Activated T-helper 2 cell treated with anti-CD3 and anti-CD28 coated beads, Interferon-gamma antibody, Interleukin-2, Interleukin-4, amounts not matched to agents 10 μg/mL and 5 μg/mL and 100 μg/mL, durations not matched to agents 14 hours and 24 hours and 36 hours (primary cell): ENCODE measurements at places on chromosomes 7 and 10.

- no peak for DNase-seq
These were observed 171.4 kb downstream of the RAPGEF5 start for GRCh38 chr7:22185559-22185958.

- no peak for DNase-seq
These were observed 2.7 kb downstream of the LAMB4 start for GRCh38 chr7:108127461-108127860.

DNA sequence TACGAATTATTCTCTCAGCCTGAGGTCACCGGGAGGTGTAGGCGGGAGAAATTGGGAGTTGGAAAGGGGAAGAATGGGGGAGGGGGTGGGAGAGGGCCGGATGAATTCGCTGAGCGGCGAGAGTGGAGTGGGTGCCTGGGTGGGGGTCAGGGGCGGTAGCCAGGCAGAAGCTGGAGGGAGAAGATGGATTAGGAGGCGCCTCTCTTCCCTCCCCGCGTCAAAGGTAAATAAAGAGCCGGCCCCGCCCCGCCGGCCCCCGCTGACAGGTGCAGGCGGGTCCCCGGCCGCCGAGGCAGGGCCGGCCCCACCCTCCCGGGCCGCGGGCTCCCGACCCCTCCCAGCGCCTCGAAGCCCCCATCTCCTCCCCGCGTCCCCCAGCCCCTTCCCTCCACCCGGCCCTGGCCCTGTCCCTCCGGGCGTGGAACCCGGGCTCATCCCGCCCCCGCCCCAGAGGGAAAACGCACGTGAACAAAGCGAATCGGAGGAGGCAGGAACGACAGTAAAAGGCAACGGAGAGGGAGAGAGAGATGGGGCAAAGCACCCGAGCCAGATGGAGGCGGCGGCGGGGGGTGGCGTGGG lies 872 bp downstream of the FAM131B start:
- no peak for DNase-seq

GRCh38 chr7:110988890-110989501 lies 101.9 kb upstream of the LRRN3 start:
- DNase-seq = no peak

GRCh38 chr7:82156168-82156567 lies 287.4 kb downstream of the CACNA2D1 start:
- no peak for DNase-seq

DNA sequence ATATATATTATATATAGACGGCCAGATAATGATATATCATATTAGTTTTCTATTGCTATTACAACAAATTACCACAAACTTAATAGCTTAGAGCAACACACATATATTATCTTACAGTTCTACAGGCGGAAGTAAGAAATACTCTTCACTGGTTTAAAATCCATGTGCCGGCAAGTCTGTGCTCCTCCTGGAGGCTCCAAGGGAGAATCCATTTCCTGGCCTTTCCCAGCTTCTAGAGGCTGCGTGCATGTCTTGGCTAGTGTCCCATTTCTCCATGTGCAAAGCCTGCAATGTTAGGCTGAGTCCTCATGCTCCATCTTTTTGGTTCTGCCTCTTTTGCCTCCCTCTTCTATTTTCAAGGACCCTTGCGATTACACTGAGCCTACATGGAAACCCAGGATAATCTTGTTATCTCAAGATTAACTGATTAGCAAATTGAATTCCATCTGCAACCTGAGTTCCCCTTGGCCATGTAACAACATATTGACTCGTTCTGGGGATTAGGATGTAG lies 23.9 kb upstream of the PNLIPRP3 start:
- DNase-seq = no peak

- no peak for DNase-seq
These were observed 51.1 kb downstream of the HYCC1 start for GRCh38 chr7:22962775-22963350.

- no peak for DNase-seq
These were observed 15.8 kb upstream of the TMEM236 start for GRCh38 chr10:17736223-17736622.

GRCh38 chr7:140592964-140593671 lies 47.5 kb downstream of the DENND2A start:
- DNase-seq = no peak

DNA sequence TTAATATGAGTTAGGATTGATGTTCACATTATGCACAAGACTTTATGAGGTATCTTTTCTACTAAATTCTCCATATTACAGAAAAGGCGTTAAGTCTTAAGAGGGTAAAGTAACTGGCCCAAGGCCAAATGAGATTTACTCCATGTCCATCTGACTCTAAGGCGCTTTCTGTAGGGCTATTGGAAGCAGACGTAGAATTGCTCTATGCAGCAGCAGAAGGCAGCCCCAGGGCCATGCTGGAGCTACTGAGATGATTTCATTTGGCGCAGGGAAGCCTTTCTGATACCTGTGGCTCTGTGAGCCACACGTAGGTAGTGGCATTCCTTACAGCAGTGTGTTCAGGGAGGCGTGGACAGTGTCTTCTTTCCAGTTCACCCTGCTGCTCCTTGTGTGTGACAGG lies 133.1 kb downstream of the SH2D4B start:
- no peak for DNase-seq

DNA sequence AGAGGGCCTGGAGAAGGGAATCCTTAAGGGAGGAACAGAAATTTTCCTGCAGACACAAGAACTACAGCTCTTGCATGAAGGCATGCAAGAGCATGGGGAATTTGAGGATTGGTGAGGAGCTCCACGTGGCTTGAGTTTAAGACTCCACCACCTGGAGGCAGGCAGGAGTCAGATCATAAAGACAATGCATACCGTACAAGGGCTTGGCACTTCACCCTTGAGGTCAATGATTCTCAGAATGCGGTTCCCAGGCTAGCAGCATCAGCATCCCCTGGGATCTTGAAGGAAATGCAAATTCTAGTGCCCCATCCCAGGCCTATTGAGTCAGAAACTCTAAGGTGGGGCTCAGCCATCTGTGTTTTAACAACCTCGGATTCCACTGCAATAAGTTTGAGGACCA lies 143.8 kb downstream of the C7orf25 start:
- no peak for DNase-seq

DNA sequence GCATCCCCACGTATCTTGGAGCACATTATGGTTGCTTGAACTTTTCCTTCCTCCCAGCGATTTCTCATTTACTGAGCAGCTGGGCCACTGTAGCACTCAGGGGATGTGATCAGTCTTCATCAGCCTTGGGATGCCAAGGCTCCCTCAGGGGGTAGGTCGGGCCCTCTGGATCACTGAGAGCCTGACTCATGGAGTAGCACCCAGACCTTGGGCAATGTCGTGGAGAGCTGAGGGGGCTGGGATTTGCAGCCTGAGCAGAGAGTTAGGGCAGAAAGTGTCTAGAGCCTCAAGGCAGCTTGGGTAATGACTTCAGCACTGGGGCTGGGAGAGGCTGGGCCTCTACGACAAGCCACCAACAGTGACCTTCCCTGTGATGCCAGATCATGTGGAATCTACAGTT lies 86.5 kb upstream of the CXCL12 start:
- DNase-seq = no peak

GRCh38 chr7:28937619-28938018 lies 20.5 kb downstream of the TRIL start:
- no peak for DNase-seq
